HCT116 (cell line): ENCODE measurements at places on chromosomes 16 and 17.

DNA sequence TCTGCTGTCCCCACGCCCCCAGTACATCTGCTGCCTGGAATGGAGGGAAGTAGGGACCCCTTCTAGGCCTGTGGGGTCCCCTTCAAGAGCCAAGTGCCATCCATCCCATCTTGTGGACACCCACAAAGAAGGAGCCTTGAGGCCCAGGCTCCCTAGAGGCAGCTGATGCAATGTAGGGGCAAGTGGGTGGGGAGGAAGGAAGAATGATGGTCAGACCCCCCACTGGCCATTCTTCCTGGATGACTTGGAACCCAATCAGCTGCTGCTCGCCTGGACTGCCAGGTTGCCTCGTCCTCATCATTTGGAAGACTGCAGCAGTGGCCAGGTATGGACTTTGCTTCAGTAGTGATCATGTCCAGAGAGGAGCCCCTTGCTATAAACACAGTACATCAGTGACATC is 48.9 kb downstream of the SMPD3 start:
- DNase-seq, result no peak

- no peak for DNase-seq
Measured at GRCh38 chr16:52770828-52771227, 223.9 kb upstream of the TOX3 start.

- no peak for DNase-seq
Measured at GRCh38 chr17:49338883-49339282, 23.2 kb downstream of the ZNF652 start.

DNA sequence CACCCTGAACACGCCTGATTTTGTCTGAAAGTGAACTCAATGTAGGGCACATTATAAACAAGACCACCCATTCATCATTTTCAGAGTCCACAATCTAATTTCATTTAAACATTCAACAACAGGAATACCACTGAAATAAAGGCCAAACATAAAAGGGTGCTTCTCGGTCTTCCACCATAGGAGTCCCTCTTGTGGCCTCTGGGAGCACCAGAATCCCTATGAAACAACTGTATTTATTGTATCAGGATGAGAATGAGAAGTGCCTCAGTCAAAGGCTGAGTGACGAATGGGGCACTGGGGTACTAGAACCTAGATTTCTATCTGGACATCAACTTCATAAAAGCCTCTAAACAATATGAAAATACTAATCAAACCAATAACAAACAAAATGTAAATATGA is 40.4 kb downstream of the NXPH3 start:
- no peak for DNase-seq

- no peak for DNase-seq
Measured at GRCh38 chr17:20926532-20926931, 116.3 kb downstream of the USP22 start.

DNA sequence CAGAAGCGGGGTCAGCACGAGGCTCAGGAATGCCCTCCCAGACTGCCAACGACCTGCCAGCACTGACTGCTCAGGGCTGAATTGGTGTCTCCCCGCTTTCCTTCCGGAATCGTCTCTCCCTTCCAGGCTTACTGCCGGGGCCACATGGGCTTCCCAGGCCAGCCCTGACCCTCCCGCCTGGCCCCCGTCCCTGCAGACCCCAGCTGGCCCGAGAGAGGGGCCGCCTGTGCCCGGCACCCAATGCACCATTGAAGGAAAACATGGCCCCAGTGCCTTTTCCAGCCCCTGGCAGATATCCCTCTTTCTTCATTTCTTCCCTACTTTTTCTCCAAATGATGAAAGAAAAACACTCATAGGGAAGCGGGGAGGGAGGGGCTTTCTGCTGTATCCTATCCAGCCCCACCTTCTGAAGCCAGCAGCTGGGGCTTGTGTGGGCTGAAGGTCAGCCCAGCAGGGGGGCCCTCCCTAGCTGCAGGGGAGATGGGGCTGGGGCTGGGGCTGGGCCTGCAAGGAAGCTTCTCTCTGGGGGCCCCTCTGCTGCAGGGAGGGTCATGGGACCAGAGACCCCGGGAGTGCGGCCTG is 25.9 kb downstream of the ZNF469 start:
- DNase-seq, result no peak

DNA sequence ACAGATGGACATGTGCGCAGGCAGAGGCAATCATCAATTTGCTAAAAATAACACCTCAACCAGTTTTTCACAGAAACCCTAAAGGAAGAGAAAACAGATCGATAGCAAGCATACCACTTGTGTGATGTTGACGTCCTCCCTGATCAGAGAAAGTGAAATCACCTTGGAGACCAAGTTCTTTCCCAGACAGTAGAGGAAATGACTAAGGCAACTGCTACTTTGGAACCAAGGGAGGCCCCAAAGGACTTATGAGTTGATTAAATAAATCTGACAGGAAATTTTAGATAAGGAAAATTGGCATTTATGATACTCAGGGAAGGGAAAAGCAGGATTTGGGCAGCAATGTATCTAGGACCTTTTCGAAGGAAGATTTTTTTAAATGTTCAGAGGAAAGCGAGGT is 267.1 kb upstream of the ASIC2 start:
- no peak for DNase-seq

DNA sequence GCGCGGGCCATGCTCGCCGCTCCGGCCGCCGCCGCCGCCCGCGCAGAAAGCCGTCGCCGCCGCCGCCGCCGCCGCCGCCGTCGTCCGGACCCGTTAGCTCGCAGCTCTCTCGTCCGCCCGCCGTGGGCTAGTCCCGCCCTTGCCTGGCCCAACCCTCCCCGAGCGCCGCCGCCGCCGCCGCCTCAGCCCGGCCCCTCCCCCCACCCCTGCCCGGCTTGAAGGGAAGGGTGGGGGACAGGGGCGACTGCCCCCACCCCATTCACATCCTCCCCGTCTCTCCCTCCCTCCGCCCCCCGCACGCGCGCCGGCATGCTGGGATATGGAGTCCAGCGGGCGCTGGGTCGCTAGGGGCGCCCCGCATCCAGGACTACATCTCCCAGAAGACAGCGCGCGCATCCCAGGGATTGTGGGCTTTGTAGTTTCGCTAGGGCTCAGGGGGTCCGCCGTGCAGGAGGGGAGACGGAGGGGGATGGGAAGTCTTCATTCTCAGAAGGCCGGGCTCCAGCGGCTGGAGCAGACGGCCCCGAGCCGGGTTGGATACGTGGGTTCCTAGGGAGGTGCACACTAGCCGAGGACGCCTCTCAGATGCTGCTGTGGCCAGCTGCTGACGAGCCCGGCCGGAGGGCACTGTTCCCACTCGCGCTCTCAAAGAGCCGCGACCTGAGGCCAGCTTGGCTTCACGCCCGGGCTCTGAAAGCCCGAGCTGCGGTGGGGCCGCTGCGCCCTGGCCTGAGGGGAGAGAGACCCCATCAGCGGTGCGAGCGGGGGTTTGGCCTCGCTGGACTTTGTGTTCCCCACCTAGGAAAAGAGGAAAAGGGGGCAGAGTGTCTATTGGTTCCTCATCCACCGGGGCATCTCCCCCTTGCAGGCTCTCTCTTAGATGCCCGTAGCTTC is at the start of gene ST3GAL2:
ST3GAL2 (minus strand) TSS at position 132 of the 894 bp plus-strand sequence. CDS start 40,570 bp downstream, outside the sequence.
- DNase-seq, result peak; percentile 54

DNA sequence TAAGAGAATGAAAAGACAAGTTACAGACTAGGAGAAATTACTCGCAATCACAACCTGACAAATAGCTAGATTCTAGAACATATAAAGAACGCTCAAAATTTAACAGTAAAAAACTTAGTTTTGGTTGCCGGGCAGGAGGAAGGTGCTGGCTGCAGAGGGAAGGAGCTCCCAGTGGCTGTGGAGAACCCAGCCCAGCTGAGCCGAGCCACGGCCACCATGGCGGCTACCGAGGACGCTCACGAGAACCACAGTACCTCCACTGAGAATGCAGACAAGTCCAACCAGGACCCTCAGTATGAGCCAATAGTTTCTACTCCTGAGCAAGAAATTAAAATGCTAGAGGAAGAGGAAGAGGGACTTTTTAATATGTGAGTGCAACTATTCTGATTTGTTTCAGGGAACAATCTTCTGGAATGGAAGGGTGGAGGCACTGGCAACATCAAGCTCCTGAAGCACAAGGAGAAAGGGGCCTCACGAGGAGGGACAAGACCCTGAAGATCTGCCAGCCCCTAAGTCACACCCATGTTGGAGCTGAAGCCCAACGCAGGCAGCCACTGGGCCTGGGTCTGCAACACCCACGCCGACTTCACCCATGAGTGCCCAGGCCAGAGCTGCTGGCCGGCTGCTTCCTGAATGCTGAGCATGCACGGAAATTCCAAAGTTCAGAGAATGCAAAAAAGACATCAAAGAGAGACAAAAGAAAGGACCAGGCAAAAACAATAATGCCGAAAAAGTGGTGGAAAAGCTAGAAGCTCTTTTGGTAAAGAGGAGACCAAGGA is 55.0 kb downstream of the DNAH17 start:
- DNase-seq, result no peak

GRCh38 chr17:31294820-31295488 is 2.1 kb downstream of the OMG start:
- DNase-seq, result no peak

DNA sequence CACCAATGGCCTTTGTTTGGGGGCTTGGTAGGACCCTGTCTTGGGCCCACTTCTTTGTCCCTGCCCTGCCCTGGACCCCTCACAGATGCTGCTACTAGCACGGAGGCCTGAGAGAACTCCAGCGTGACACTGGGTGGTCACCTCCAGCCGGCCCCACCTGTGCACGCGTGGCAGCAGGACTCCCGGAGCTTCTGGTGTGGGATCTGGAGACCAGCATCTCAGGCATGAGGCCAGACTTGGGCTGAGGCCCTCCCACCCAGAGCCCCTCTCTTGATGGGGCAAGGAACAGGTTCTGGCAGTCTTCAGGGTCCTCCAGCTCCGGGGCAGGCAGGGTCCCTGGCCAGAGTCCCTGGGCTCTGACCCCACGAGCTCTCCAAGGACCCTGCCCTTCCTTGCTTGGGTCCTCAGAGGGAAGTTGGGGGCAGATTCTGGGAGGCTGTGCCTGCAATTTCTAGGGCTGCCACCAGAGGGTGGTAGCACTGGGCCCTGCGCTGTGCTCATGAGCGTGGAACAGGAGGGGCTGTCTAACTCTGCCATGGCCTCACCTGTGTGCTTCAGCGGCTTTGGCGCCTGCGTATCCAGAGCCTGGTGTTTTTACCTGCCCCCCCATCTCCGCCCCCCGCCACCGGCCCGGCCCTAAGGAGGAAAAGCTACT is 3.1 kb upstream of the BAIAP3 start:
- no peak for DNase-seq

- DNase-seq, result no peak
Measured at GRCh38 chr17:42373896-42374295, 14.3 kb downstream of the STAT3 start.

- peak; percentile 24 for DNase-seq
Measured at GRCh38 chr17:63497708-63498483, 21.0 kb downstream of the ACE start.

- no peak for DNase-seq
Measured at GRCh38 chr17:66364990-66365490, 62.6 kb downstream of the PRKCA start.

DNA sequence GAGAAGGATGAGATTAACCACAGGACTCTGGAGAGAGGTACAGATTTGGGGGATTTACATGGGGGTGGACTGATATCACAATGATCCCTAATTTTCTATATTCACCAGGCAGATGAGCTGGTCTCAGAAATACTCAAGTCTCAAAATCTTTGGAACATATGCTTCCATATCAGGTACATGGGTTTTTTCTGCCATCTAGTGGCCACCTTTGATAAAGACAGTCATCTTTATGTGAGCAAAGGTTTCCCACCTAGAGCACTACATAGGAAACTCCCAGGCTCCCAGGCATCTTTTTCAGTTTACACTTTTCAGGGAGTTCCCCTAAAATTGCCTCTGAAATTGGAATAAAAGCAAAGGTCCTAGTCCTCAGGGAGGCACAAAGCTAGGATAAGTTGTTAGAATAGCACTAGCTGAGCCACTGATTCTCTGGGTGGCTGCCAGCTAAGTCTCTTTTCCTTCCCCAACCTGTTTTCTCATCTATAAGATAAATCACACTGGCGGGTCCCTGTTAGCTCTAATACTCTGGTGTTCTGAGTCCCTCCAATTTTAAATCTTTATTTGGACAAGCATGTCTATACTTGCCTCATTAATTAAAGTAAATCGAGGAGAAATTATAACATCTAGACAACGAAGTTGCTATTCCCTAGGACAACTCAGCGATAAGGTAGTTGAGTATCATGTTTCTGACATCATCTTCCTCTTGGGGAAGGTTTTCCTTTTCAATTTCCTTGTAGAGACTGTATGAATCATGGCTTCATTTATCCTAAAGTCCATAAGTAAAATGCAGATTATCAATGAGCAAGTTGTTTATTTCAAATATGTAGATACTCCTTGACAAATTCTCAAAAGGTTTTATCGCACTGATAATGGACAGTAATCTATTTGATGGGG is 19.0 kb upstream of the MON1B start:
- peak; percentile 49 for DNase-seq

GRCh38 chr17:81684442-81684911 is 666 bp downstream of the HGS start:
- no peak for DNase-seq

DNA sequence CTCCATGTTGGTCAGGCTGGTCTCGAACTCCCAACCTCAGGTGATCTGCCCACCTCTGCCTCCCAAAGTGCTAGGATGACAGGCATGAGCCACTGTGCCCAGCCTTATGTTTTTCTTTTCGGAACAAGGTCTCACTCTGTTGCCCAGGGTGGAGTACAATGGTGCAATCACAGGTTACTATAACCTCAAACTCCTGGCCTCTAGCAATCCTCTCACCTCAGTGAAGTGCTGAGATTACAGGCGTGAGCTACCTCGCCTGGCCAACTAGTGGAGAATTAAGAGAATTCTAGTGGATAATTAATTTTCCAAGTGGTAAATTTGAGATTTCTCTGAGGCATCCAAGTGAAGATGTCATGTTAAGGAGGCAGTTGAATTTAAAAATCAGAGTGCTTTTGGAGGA is 2.9 kb upstream of the FBXO47 start:
- DNase-seq, result no peak

DNA sequence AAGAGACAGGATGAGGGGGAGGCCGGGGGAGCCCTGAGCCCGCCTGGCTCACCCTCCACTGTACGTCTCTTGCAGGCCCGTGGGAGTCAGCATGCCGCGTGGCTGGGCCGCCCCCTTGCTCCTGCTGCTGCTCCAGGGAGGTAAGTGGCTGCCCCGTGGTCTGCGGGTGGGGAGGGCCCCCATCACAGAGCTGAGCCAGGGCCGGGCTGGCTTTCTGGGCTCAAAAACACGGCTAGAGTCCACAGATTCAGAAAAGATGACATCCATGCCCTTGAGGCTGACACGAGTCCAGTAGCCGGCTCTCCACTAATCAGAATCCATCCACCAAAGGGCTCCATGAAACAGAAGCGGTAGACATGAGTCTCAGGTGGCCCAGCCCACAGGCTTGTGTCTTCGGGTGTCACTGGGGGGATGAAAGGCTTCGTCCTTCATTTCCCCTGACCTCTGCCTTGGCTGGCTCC is 28.0 kb downstream of the IL21R start:
- no peak for DNase-seq

GRCh38 chr16:16861546-16861945 is 482.6 kb downstream of the NPIPA7 start:
- peak; percentile 18 for DNase-seq

DNA sequence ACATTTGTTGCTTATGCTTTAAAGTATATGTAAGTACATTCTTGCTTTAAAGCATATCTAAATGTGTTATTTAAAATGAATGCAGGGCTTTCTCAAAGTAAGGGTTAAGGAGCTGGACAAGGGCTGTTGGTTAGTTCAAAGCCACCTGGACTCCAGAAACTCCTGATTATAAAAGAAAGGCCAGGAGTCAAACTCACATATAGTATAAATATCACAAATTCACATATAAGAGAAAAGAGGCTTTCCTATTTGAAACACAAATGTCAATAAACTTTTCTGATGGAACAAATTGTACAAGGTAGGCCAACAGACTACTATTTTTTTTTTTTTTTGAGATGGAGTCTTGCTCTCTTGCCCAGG is 84.5 kb upstream of the CORO6 start:
- no peak for DNase-seq

GRCh38 chr16:82167670-82168069 is 2.4 kb downstream of the MPHOSPH6 start:
- no peak for DNase-seq
